Activated CD4-positive, alpha-beta memory T cell treated with anti-CD3 and anti-CD28 coated beads, Interleukin-2, amount 10 ng/mL, durations not matched to agents 7 days and 5 days (primary cell): ENCODE measurements at places on chromosomes 11 and 22.

DNA sequence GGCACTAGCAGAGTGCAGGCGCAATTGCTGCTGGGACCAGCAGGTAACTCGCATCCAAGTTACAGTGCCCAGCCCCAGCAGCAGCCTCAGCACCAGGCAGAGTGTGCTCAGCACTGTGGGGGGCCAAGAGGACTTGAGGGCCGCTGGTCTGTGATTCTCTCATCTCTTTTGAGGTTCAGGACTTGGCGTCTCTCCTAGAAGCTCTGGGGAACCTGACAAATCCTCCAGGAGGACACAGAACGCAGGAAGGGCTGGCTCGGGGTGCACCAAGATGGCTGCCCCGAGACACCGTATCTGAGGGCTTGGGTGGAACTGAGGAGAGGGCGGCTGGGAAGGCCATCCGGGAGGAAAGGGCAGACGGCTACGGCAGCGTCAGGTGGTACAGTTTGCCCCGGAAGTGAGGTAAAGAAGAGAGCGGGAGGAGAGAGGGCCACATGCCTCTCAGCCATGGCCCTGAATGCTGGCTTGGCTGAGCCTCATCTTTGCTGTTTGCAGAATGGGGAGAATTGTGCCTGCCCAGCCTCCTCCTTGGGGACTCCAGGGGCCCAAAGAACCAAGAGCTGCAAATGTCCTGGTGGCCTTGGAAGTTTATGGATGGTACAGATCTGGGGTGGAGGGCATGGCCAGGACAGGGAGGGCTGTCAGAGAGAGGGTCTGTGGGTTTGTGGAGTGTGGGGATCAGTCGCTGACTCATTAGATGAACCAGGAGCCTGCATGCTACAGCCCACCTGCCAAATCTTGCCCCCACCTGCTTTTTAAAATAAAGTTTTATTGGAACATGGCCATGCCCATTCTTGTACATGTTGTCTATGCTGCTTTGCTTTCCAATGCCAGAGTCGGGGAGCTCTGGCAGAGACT is 78.0 kb downstream of the MYEOV start:
- H3K27ac ChIP-seq: no peak overlapping the region
- no peak overlapping the region for H3K4me3 ChIP-seq
- no peaks in the 10 kb centered on the region for H3K27me3 ChIP-seq
- no peak for DNase-seq
- H3K4me1 ChIP-seq: no peaks in the 10 kb centered on the region

DNA sequence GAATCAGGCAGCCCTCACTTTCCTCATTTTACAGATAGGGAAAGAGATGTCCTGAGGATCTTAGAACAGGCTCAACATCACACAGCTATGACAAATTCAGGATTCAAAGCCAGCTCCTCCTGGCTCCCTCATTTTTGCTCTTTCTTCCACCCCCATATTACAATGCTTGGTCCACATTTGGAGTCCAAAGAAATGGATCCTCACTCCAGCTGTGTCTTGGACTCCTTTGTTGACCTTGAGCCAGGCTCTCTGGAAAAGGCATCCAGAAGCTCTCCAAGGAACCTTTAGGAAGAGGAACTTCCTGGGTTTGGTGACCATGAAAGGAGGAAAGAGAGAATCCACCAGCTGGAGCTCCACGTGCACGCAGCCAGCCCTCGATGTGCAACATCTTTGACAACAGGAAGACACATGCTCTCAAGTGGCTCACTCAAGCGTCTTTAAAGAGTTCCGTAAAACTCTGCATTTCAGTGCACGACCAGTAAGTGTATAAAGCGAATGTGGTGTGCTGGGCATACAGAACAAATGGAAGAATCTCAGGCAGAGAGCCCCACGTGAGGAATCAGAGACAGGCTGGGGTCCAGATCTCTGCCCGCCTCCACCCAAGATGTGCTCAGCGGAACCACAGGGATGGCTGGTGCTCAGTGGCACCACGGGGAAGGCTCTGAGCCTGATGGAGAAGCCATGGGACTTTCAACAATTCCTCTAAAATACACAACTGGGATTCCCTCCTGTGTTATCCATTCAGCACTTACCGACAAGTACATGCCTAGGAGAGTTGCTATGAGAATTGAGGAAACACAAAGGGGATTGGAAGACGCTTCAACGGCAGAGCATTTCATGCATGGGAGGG is 48.4 kb downstream of the ISX start:
- H3K4me1 ChIP-seq: no peaks in the 10 kb centered on the region
- no peak overlapping the region for H3K4me3 ChIP-seq
- H3K27ac ChIP-seq: no peak overlapping the region
- no peaks in the 10 kb centered on the region for H3K27me3 ChIP-seq
- no peak for DNase-seq
- H3K36me3 ChIP-seq: no peaks in the 10 kb centered on the region

- H3K27ac ChIP-seq: no peak within 1 kb of the TSS
- peak within 1 kb of the TSS; percentile 19 for H3K4me3 ChIP-seq
Observed at GRCh38 chr11:90134478-90135003, at the start of gene NAALAD2. Gene NAALAD2, plus strand, starts transcription at chr11:90134663. Its CDS starts 96 bp downstream, at chr11:90134759.

DNA sequence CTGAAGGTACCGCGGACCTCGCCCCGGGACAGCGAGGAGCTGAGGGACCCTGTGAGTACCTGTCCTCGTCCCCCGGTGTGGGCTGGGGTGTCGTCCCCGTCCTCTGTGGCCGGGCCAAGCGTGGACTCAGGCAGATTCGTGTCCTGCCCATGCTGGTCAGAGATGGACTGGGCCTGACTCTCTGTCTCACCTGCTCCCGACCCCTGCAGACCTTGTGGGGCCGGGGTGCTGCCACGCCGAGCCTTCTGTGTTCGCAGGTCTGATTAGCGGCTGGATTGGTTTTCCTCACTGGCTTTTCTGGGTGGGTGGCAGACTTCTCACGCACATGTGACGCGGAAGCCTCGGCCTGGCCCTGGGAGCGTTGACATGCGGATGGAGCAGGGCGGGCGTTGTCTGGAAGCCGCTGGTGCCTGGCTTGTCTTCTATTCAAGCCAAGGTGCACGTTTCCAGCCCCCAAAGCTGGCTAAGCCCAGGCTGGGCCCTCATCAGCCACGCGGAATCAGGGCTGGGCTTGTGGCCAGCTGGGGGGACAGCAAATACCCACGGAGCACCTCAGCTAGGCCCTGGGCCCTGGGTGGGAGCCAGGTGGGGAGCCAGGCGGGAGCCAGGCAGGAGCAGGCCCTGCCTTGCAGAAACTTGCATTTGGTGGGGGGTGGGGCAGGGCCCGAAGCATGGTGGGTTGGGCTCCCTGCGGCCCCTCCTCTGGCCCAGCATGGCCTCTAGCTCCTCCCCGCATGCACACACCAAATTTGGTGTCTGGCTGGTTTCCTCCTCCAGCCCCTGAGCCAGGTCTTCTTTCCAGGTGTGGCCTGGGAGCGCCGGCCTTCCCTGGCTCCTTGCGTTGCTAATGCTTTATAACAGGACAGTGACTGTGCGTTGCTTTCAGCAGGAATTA is 7.0 kb downstream of the GRAMD4 start:
- H3K36me3 ChIP-seq: no peaks in the 10 kb centered on the region
- H3K27me3 ChIP-seq: no peaks in the 10 kb centered on the region
- H3K27ac ChIP-seq: no peak overlapping the region

DNA sequence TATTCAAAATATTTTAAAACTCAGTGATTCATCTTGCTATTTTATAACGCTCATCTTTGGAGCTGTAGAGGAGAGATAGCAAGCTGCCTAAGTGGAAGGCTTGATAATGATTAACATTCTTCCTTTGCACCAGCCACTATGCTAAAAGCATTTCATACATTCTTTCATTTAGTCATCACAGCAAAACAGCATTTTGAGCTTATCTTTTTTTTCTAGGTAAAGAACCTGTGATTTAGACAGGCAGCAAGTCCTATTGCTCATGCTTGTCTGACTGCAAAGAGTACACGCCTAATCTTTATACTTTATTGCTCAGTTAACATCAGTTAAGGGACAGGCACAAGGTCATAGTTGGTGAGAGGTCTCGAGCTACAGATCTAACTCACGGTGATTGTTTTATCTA is 713.1 kb upstream of the ARHGAP42 start:
- H3K36me3 ChIP-seq: no peaks in the 10 kb centered on the region
- no peak overlapping the region for H3K4me3 ChIP-seq
- no peaks in the 10 kb centered on the region for H3K27me3 ChIP-seq
- no peaks in the 10 kb centered on the region for H3K4me1 ChIP-seq

GRCh38 chr11:44083433-44083832 is 12.0 kb upstream of the EXT2 start:
- H3K36me3 ChIP-seq: peaks cover 36% of the 10 kb centered on the region
- H3K27me3 ChIP-seq: no peaks in the 10 kb centered on the region
- H3K4me3 ChIP-seq: no peak overlapping the region
- H3K27ac ChIP-seq: no peak overlapping the region
- no peak for DNase-seq
- H3K4me1 ChIP-seq: peaks cover 7% of the 10 kb centered on the region

DNA sequence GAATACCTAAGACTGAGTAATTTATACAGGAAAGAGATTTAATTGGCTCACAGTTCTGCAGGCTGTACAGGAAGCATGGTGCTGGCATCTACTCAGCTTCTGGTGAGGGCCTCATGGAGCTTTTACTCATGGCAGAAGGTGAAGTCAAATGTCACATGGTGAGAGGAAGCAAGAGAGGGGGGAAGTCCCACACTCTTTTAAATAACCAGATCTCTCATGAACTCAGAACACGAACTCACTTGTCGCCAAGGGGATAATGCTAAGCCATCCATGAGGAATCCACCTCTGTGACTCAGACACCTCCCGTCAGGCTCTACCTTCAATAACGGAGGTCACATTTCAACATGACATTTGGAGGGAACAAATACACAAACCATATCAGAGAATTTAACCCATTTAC is 42.2 kb downstream of the BIRC2 start:
- H3K36me3 ChIP-seq: peaks cover 52% of the 10 kb centered on the region
- no peak overlapping the region for H3K4me3 ChIP-seq
- peaks cover 13% of the 10 kb centered on the region for H3K4me1 ChIP-seq
- H3K27me3 ChIP-seq: no peaks in the 10 kb centered on the region

DNA sequence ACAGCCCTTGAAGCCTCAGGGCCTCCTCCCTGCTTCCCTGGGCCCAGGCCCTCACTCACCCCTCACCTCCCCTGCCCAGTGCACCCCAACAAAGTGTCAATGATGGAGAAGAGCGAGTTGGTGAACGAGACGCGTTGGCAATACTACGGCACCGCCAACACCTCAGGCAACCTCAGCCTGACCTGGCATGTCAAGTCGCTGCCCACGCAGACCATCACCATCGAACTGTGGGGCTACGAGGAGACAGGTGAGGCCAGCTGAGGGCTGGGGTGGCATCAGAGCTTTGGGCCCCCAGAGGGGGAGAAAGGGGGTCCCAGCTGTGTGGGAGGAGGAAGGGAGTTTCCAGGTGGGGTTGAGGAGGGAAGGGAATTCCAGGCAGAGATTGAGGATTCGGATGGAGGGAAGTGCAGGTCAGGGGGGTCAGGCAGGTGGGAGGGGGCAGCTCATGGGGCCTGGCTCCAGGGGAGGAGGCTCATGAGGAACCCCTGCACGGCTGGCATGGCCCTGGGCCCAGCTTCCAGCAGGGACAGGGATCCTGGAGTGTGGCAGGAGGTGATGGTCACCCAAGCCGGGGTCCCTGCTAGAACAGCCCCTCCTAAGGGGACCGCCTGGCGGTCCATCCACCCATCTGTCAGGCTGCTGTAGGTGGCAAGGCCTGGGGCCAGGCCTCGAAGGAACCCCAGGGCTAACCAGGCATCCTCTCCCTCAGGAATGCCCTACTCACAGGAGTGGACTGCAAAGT is 2.9 kb downstream of the SUSD2 start:
- no peaks in the 10 kb centered on the region for H3K4me1 ChIP-seq
- no peak overlapping the region for H3K4me3 ChIP-seq
- no peak overlapping the region for H3K27ac ChIP-seq
- H3K27me3 ChIP-seq: no peaks in the 10 kb centered on the region
